Progenitor cell of endocrine pancreas (in vitro differentiated cells): ENCODE measurements at places on chromosomes 2 and 18.

GRCh38 chr18:58526425-58527284, 102.2 kb downstream of the ALPK2 start:
- peaks cover 11% of the 10 kb centered on the region for H3K4me1 ChIP-seq
- H3K27me3 ChIP-seq = peaks cover 11% of the 10 kb centered on the region

DNA sequence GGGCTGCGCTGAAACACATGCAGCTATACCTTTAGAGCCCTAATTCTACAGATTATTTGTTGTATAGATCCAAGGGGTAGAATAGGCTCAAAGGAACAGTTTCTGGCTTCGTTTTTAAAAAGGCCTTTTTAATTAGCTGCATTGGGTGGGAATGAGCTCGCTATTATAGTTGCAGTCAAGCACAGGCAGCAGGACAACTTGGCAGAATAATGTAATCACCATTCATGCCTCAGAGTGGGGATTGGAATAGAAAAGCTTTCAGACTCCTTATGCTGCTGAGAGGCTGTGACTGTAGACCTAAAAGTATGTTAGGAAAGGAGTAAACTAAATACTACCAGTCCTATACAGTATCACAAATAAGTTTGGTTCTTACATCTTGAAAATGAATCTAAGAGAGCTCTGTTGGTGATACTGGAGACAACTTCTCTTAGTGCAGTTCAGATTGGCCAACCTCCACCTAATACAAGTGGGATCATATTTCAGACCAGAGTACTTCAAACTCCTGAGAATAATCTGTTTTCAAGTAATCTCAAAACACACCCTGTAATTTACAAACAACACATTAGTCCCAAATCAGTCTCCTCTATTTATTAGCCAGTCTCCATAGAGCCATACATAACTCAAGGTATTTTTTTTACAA, 121.4 kb downstream of the ANTXR1 start:
- peaks cover 4% of the 10 kb centered on the region for H3K36me3 ChIP-seq
- peaks cover 6% of the 10 kb centered on the region for H3K4me1 ChIP-seq
- H3K27me3 ChIP-seq = no peaks in the 10 kb centered on the region
- H3K4me3 ChIP-seq = no peak overlapping the region
- no peak overlapping the region for H3K27ac ChIP-seq
- DNase-seq = no peak

- H3K4me3 ChIP-seq = no peak overlapping the region
- no peak for DNase-seq
- H3K27me3 ChIP-seq = no peaks in the 10 kb centered on the region
- H3K27ac ChIP-seq = no peak overlapping the region
- H3K36me3 ChIP-seq = no peaks in the 10 kb centered on the region
Observed at GRCh38 chr2:54166121-54166773, 50.8 kb downstream of the ACYP2 start.

- H3K27ac ChIP-seq = no peak overlapping the region
- no peaks in the 10 kb centered on the region for H3K36me3 ChIP-seq
- peaks cover 14% of the 10 kb centered on the region for H3K4me1 ChIP-seq
Observed at GRCh38 chr2:119126650-119127049, 31.9 kb downstream of the C1QL2 start.

DNA sequence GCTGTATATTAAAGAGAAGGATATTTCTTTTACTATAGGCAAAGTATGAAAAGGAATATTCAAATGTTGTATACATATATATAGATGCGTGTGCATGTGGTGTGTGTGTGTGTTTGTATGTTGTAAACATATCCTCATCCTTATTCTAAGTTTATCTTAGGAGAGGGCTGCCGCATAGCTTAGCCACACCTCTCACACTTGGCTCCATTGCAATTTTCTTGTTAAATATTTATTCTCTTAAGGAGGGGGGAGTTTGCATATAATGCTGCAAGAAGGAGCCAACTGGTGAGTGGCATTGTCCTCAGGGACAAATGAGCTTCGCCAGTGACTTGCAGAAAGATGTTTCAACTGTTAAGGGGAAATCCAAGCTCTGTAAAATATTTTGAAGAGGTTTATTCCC, 360.1 kb upstream of the RND3 start:
- peaks cover 2% of the 10 kb centered on the region for H3K36me3 ChIP-seq
- peaks cover 21% of the 10 kb centered on the region for H3K4me1 ChIP-seq
- no peak for DNase-seq

- H3K27ac ChIP-seq = no peak overlapping the region
- DNase-seq = no peak
- no peak overlapping the region for H3K4me3 ChIP-seq
- peaks cover 7% of the 10 kb centered on the region for H3K36me3 ChIP-seq
- H3K4me1 ChIP-seq = no peaks in the 10 kb centered on the region
Observed at GRCh38 chr2:105364436-105365139, 27.2 kb downstream of the C2orf49 start.

DNA sequence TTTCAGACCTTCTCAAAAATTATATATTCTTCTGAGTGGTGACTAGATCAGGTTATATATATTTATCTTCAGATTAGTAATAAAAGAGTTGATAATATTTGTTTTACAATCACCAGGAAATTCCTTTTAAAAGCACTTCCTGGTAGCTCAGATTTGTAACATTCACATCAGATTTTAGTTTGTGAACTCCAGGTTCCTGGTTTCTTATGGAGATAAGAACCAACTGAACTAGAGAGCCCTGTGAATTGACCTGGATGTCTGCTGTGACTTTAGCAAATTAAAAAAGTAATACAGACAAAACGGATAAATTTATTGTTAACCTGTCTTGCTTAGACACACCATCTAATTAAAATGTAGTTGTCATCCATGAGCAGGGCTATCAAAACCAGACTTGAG, 868.7 kb downstream of the BCL11A start:
- no peaks in the 10 kb centered on the region for H3K27me3 ChIP-seq
- H3K36me3 ChIP-seq = no peaks in the 10 kb centered on the region
- no peak overlapping the region for H3K27ac ChIP-seq
- no peaks in the 10 kb centered on the region for H3K4me1 ChIP-seq
- DNase-seq = no peak

- no peak overlapping the region for H3K4me3 ChIP-seq
- peaks cover 9% of the 10 kb centered on the region for H3K4me1 ChIP-seq
- no peak for DNase-seq
- H3K36me3 ChIP-seq = peaks cover 11% of the 10 kb centered on the region
Observed at GRCh38 chr2:168039881-168040280, 207.5 kb downstream of the STK39 start.

GRCh38 chr2:145961846-145962245, 1441.9 kb upstream of the ZEB2 start:
- no peak overlapping the region for H3K27ac ChIP-seq
- H3K4me3 ChIP-seq = no peak overlapping the region
- no peaks in the 10 kb centered on the region for H3K27me3 ChIP-seq
- DNase-seq = no peak
- H3K36me3 ChIP-seq = peaks cover 1% of the 10 kb centered on the region
- peaks cover 9% of the 10 kb centered on the region for H3K4me1 ChIP-seq

DNA sequence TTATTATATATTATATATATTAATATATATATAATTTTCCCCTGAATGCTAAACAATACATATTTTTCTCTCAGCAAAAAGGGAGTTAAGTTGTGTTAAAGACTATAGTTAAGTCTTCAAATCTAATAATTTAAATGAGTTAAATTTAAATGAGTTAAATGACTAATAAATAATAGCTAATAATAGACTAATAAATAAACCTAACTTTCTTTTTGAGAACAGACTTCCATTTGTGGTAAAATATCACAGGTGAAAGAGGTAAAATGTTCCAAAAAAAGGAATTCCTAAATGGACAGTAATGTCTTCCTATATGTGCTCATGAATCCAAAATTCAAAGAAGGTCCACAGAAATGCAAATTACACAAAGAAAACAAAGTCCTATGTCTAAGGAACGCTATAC, 74.6 kb downstream of the SLC25A12 start:
- H3K4me3 ChIP-seq = no peak overlapping the region
- no peaks in the 10 kb centered on the region for H3K36me3 ChIP-seq
- peaks cover 6% of the 10 kb centered on the region for H3K4me1 ChIP-seq
- peaks cover 6% of the 10 kb centered on the region for H3K27me3 ChIP-seq
- no peak overlapping the region for H3K27ac ChIP-seq

DNA sequence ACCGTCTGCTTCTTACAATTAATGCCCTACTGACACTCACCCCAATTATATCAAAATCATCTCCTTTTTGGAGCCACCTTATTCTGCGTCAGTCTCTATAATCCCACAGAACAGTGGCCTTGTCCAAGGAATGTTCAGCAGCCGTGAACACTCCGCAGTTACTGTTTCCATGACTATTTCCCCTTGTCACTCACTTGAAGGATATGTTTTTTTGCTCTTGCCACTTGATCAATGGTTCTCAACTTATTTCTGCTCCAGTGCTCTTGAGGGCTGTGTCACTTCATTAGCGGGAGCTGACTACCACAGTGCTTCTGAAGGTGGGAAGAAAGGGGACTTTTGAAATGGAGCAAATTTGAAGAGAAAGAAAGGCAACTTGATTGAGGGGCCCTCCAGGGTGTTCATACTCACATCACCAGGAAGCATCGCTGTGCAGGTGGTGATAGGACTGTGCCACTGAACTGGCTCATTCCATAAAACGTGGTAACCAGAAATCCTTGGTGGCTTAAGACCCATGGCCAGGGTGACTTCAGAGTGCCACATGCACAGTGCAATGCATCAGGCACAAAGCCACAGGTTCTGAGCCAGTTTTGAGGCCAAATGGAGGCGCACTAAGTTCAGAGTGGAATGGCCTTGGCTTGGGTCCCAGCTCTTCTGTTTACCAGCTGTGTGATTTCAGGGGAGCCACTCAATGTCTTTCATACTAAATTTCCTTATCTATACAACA, 320.6 kb upstream of the RAB12 start:
- H3K4me1 ChIP-seq = no peaks in the 10 kb centered on the region
- no peak overlapping the region for H3K27ac ChIP-seq
- DNase-seq = no peak
- H3K27me3 ChIP-seq = no peaks in the 10 kb centered on the region
- H3K4me3 ChIP-seq = no peak overlapping the region
- no peaks in the 10 kb centered on the region for H3K36me3 ChIP-seq

GRCh38 chr2:225434014-225434413, 34.5 kb downstream of the NYAP2 start:
- no peaks in the 10 kb centered on the region for H3K36me3 ChIP-seq
- H3K27me3 ChIP-seq = peaks cover 18% of the 10 kb centered on the region
- no peak for DNase-seq

GRCh38 chr2:216535454-216535995, 36.9 kb downstream of the RPL37A start:
- no peak for DNase-seq
- peaks cover 11% of the 10 kb centered on the region for H3K4me1 ChIP-seq
- H3K27ac ChIP-seq = no peak overlapping the region
- H3K27me3 ChIP-seq = peaks cover 3% of the 10 kb centered on the region
- H3K36me3 ChIP-seq = no peaks in the 10 kb centered on the region

GRCh38 chr2:241910604-241911520, 41.3 kb downstream of the RTP5 start:
- H3K4me1 ChIP-seq = peaks cover 4% of the 10 kb centered on the region

- H3K4me1 ChIP-seq = peaks cover 13% of the 10 kb centered on the region
- H3K27ac ChIP-seq = no peak overlapping the region
- no peak overlapping the region for H3K4me3 ChIP-seq
Observed at GRCh38 chr2:58448065-58448507, 207.0 kb upstream of the FANCL start.

GRCh38 chr2:14235667-14236066, 396.9 kb upstream of the LRATD1 start:
- peaks cover 15% of the 10 kb centered on the region for H3K4me1 ChIP-seq
- no peak overlapping the region for H3K4me3 ChIP-seq
- DNase-seq = no peak
- no peaks in the 10 kb centered on the region for H3K36me3 ChIP-seq
- H3K27ac ChIP-seq = peak overlapping the region; percentile 47

GRCh38 chr18:43159086-43159770, 43.7 kb upstream of the RIT2 start:
- H3K4me1 ChIP-seq = no peaks in the 10 kb centered on the region
- no peak overlapping the region for H3K4me3 ChIP-seq
- no peak overlapping the region for H3K27ac ChIP-seq

DNA sequence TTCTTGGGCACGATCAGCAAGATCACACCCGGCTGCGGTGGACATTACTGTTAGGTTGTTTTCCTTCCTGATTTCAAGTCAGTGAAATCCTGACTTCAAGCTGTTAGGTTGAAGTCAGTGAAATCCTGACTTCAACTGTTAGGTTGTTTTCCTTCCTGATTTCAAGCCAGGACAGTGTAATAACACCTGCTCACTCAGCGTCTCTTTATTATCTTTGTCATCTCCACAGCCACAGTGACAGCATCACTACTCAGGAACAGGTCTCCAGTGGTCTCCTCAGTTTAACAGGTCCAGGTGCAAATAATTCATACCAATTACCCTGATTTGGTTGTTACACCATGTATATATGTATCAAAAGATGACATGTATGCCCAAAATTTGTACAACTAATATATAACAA, 208.1 kb upstream of the REG3G start:
- H3K27me3 ChIP-seq = no peaks in the 10 kb centered on the region
- no peaks in the 10 kb centered on the region for H3K36me3 ChIP-seq
- DNase-seq = no peak
- no peak overlapping the region for H3K4me3 ChIP-seq
- H3K27ac ChIP-seq = no peak overlapping the region
